Activated naive CD4-positive, alpha-beta T cell treated with anti-CD3 and anti-CD28 coated beads, Interleukin-2, amount 50 U/mL, for 16 hours (primary cell): ENCODE measurements at places on chromosomes 12 and 14.

- DNase-seq, result no peak
Observed at GRCh38 chr12:101759396-101760047, 20.3 kb upstream of the SYCP3 start.

- DNase-seq, result peak; percentile 90
Observed at GRCh38 chr14:74860899-74861733, 14.8 kb downstream of the PROX2 start.

- no peak for DNase-seq
Observed at GRCh38 chr12:40058721-40059190, 47.1 kb downstream of the SLC2A13 start.

DNA sequence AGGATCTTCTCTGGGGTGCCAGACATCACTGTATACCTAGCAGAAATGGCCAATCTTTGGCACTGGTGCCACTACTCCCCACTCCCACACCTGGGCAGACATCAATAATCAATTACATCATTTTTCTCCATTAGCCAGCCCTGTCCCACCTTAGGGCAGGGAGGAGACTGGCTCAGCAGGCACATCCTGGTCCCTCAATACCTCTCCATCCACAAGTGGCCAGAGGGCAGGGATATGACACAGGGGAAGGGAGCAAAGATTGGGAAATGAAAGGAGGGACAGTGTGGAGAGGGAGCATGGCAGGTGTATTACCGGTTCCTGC is 10.2 kb downstream of the RAPGEF3 start:
- no peak for DNase-seq

GRCh38 chr12:61367281-61367785 is 892.9 kb upstream of the USP15 start:
- DNase-seq, result no peak

DNA sequence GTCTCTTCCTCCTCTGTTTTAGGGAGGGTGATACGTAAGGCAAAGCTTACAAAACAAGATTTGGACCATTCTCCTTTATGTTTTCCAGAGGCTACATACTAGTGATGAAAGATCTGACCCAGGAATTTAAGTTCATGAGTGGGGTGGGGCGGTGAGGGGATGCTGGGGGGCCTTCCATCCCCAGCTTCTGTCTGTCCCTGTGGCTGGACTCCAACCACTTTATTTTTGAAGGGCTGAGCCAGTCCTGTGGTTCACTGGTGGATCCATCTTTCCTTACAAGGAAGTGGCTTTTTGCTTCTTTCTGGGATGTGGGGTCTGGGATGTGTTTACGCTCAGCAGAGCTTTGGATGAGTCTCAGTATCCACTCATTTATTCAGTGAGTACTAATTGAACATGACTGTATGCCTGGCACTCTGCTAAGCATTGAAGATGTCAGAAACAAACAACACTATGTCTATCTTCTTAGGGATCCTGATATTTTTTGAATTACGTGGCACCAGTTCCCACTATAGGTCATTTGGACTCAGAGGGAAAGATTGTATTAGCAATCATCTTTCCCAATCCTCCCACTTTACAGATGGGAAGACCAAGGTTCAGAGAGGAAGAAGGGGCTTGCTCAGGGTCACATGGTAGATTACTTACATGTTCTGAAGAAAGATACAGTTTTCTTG is 291.8 kb upstream of the TBX3 start:
- no peak for DNase-seq

DNA sequence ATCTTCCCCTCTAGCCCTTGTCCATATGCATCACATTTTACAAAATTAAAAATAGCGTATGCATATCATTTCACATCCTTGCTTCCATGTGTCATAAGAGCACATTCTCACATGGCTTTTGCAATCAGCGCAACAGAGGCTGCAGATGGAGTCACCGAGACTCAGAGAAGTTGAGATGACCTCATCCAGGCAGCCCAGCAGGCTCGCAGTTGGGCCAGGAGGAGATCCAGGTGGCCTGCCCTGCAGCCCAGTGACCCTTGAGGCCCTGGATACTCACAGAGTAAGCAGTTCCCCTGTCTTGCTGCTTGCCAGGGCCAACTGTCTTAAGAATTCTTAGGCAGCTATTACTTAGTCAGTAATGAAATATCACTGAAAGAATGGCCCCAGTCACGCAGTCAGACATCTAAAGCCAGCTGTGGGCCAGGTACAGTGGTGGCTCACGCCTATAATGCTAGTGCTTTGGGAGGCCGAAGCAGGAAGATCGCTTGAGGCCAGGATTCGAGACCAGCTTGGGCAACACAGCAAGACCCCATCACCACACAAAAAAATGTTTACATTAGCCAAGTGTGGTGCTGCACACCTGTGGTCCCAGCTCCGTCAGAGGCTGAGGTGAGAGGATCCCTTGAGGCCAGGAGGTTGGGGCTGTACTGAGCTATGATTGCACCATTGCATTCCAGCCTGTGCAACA is 9.1 kb downstream of the CAMKK2 start:
- DNase-seq, result no peak

DNA sequence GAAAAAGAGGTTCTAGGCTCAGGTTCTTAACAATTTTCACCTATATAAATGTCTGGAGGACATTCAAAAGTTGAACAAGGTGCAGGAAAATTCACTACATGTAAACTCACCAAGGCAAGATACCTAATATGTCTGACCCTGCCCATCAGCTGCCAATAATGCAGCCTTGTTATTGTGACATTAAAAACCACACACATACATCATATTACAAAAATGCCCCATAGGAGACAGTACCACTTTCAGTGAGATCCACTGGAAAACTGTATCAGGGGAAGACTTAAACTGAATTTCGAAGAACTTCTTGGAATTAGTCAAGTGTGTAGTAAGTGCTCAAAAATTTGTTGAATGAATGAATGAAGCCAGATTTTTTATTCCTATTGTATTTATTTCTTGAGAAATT is 83.1 kb downstream of the KICS2 start:
- DNase-seq, result no peak

GRCh38 chr14:95092723-95093122 is 64.6 kb downstream of the DICER1 start:
- no peak for DNase-seq

- no peak for DNase-seq
Observed at GRCh38 chr14:98847521-98848468, 424.2 kb downstream of the BCL11B start.

- DNase-seq, result no peak
Observed at GRCh38 chr12:4386801-4387200, 7.3 kb upstream of the FGF23 start.

DNA sequence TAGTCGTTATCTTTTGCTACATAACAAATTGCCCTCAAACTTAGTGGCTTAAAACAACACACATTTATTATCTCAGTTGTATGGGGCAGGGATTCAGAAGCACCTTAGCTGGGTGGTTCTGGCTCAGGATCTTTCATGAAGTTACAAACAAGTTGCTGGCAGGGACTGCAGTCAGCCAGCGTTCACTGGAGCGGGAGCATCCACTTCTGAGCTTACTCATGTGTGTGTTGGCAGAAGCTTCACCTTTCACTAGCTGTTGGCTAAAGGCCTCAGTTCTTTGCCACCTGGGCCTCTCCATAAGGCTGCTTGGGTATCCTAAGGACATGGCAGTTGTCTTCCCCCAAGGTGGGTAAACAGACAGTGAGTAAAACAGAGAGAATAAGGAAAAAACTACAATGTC is 365.7 kb downstream of the RPS29 start:
- DNase-seq, result no peak

- no peak for DNase-seq
Observed at GRCh38 chr12:91179966-91180561, 2.6 kb downstream of the DCN start.

DNA sequence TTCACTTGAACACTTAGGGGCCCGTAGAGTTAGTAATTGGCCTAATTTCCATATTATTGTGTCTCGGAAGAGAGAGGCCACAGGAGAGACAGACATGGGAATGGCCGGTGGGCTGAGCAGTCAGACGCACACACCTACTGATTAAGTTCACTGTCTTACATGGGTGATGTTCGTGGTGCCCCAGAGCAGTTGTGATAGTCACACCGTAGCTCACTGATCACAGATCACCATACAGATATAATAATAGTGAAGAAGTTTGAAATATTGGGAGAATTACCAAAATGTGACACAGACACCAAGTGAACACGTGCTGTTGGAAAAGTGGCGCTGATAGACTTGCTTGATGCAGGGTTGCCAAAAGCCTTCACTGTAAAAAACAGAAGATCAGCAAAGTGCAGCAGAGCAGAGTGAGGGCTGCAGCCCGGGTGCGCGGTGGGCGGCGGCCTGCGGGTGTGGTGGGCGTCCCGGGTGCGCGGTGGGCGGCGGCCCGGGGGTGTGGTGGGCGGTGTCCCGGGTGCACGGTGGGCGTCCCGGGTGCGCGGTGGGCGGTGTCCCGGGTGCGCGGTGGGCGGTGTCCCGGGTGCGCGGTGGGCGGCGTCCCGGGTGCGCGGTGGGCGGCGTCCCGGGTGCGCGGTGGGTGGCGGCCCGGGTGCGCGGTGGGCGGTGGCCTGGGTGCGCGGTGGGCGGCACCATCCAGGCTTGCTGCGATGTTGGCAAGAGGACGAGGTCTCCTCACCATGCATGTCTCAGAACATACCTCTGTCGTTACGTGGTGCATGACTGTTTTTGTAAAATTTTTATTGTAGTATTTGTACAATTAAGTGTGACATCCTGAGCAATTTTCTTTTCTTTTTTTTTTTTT is 34.3 kb upstream of the TEX22 start:
- peak; percentile 54 for DNase-seq

DNA sequence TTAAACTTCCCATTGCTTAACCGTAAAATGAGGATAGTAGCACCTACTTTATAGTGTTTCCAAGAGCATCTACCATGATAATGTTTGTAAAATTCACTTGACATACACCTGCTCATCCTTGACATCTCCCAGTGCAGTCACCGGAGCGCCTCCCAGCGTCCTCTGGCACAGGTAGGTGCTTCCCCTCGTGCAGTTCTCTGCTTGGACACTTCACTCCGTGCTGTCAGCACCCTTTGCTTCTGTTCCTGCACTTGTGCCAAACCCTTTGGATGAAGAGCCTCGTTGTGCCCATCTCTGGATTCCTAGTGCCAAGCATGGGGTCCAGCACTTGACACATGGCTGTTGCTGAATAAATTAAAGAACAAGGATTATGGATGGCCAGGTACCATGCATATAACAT is 28.3 kb downstream of the ETV6 start:
- no peak for DNase-seq

- DNase-seq, result no peak
Observed at GRCh38 chr14:66708267-66708666, 200.3 kb downstream of the GPHN start.

DNA sequence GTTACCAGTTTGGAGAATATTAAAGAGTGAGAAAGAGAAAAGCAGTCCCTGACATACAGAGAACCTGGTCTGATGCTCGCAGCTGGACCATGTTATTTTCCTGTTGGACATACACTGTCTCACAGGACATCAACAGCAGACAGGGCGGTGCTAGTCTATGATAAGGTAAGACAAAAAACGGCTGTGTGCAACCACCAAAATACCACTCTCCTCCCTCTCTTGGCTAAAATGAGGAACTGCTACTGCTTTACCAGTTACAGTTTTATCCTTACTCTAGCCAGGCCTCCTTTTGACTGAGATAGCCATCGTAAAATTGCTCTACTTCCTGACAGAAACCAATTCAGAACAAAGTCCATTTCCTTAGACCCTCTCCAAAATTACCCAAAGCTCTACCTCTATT is 47.0 kb upstream of the ERGIC2 start:
- no peak for DNase-seq

DNA sequence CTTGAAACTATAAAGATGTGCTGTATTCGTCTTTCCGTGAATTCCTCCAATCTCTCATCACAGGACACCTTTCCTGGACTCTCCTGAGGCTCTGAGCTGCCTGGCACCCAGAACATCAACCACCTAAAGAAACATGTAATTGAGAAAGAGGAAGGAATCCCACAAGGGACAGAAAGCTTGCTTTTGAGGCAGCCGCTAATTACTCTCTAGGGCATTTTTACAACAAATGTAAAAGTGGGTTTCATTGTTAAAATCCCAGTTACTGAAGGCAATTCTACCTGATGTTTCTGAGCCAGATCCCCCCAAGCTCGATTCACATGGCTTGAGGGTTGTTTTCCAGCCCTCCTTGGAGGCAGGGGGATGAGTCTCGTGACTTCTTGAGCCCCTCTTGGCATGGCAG is 238.5 kb upstream of the LHX5 start:
- DNase-seq, result no peak

DNA sequence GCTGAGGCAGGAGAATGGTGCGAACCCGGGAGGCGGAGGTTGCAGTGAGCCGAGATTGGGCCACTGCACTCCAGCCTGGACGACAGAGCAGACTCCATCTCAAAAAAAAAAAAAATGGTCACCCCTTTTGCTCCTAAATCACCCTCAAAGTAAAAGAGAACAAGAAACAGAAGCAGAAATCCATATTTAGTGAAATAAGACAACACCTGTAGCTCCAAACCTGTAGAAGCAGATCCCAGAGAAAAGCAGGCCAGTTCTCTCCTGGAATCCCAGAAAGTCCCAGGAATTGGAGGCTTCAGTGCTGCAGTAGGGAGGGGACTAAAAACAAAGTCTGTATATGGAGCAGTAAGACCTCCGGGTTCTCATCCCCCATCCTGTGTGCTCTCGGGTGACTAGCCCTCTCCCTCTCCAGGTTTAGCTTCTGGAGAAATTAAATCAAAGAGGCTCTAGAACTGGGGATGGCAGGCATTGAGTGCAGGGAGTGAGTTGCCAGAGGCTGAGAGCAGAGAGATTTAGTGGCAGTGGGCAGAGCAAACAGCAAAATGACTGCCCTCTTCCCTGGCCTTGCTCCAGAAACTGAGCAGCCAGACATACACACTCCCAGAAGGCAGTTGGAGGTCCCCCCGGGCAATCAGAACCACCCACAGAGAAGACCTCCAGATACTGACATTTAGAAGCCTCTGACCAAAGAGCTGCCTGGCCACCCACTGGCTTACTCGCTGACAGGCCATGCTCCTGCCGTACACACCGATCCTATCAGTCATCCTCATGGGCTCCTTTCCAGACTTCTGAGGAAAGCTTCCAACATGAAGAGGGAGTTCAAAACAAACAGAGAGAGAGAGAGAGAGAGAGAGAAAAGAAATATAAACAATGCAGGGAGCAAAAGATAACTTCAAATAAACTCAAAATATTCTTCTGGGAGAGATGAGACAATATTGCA is 6.3 kb upstream of the MLXIP start:
- no peak for DNase-seq

GRCh38 chr12:56998981-56999380 is 7.4 kb downstream of the ZBTB39 start:
- peak; percentile 56 for DNase-seq

GRCh38 chr14:24130717-24131548 is 474 bp downstream of the FITM1 start:
- no peak for DNase-seq

DNA sequence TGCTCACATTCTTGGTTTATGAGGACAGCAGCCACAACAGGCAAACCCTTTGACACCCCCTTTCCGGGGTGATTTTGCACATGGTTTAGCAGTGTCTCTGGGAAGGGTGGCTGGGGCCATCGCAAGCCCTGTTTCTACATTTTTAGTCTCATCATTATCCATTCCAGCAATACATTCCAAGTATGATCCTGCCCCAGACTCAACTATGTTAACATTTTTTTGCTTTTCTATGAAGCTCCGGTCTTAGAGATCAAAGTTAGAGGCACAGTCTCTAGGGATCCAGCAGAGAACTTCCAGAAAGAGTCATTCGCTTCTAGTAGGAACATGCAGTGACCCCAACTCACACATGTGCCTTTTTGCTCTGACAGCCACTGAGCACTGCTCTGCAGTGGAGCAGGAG is 130.9 kb downstream of the TBX5 start:
- no peak for DNase-seq
